ENCODE measurements at places on chromosomes 2 and 18.

GRCh38 chr2:85015653-85016360 is 44.8 kb downstream of the KCMF1 start:
- no peak for DNase-seq

GRCh38 chr2:180289627-180290026 is 282.5 kb upstream of the CWC22 start:
- DNase-seq, result no peak

GRCh38 chr18:52408800-52409302 is 68.9 kb downstream of the DCC start:
- no peak for DNase-seq

DNA sequence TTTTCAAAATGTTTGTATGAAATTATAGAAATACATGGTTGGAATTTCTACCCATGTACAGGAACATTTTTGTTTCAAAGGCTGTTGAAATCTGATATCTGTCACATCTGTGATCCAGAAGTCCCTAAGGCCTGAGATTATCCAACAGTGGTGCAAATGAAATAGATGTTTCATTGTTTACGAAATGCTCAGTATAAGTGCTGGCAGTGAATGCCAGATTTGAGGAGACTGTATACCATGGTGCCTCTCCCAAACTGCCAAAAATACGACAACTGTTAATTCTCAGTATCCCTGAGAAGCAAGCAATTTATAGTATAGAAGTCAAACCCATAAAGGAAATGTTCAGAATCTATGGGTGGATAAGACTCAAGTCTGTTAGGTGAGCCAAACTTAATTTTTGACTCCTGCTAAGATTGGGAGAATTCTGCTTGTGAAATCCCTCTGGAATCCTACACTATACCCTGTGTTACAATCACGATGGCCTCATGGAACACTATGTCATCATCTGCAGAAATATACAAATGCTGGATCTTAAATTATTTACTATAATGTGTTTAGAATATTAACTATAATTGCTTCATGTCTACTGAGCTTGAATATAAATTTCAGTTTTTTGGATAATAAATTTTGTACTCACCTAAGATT is 71.2 kb upstream of the DOCK10 start:
- DNase-seq, result no peak

DNA sequence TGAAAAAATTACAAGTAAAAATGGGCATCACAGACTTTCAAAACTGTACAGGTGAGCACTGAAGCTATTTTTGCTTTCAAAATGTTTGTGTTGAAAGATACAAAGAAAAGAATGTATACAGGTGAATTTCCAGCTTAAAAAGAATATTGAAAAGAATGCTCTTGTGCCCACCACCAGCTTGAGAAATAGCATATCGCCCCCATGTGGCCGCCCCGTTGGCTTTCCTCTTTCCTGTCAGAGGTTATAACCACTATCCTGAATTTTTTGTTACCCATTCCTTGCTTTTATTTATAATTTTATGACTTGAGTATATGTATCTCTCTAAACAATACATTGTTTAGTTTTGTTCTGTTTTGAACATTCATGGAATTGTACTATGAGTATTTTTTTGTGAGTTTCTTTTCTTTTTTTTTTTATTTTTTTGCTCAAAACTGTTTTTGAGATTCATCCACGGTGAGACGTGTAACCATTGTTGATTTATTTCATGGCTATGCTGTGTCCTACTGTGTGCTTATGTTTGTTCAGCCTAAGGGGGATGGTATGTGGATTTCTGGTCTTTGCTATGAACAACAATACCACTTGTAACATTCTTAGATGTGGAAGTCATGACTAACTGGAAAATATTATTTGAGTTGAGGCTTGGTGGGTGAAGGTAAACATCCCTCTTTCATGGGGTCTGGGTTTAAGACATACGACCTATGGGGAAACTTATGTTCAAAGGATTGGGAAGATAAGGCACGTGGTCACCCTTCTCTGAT is 11.6 kb downstream of the TRPM8 start:
- no peak for DNase-seq

- no peak for DNase-seq
Measured at GRCh38 chr18:44786688-44787087, 106.0 kb downstream of the SETBP1 start.

DNA sequence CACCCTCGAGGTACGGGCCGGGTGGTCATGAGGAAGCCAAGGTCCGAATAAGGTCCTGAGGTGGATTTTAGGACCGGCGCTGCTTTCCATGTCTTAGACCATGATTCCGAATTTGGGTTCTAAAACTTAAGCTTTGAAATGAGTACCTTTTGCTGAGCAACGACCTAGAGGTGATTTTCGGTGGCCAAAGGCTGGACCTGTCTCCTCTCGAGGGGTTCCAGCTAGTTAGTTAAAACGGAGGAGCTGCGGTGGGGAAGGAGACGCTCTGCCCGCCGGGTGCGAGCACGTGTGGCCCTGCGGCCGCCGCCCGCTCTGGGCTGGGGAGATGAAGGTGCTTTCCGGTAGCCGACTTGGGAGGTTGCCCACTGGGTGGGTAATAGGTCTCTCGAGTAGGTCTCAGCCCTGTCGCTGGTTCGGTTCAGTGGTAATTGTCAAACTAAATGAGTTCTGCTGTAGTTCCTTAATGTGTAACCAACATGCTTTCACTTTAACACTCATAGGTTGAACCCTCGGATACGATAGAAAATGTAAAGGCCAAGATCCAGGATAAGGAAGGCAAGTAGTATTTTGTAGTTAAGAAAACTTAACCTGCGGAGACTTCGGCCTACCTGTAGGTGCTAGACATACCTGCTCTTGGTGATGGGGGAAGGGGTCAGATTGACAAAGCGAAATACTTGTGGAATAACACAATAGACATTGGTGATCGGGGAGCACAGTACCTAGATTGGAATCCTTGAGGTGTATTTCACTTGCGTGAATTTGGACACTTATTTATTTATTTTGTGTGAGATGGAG is 572 bp downstream of the RPS27A start:
- peak; percentile 12 for DNase-seq

DNA sequence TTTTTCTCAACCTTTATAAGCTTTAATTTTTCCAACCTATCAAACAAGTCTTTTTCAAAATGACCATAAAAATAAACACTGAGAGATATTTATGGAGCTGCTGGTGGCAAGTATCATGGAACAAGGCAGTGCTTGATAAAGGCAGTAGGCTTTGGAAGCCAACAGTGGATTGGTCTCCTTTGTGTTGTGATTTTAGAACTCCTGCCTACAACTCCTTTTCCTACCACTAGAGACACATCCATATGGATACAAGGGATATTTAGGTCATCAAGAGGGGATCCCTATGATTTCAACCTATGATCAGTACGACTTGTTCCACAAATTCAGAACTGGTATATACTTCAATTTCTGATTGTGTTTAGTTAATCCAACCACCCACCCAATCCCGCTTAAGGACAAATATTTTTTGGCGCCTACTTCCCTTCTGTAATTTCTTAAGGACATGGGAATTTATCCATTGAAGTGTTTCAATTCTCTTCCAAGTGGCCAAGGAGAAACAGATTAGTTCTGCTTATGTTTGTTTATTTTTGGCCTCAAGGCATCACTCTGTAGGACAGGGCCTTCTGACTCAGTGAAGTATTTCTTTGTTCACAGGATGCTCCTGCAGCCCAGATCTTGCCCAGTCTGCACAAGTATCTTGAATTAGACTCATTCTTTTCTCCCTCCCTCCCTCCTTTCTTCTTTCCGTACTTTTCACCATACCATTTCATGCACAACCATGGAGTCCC is 2119.6 kb upstream of the PIK3C3 start:
- no peak for DNase-seq

DNA sequence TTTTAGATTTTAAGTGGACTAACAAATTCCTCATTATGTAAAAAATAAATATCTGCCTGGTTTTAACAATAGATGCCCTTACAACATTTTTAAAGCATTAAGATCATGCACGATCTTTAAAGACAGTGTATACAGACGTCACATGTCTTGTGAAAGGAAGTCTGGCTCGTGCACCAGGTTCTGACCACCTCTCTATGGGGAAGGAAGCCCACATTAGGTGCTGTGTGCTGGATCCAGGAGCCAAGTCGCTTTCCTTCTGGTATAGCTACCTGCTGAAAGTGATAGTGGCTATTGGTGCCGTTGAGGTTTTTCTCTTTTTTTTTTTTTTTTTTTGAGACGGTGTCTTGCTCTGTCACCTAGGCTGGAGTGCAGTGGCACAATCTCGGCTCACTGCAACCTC is 116.5 kb downstream of the NCK2 start:
- DNase-seq, result no peak

Measured in CD14-positive monocyte (primary cell).